Fibroblast of pulmonary artery (primary cell): ENCODE measurements at places on chromosomes 6 and 20.

DNA sequence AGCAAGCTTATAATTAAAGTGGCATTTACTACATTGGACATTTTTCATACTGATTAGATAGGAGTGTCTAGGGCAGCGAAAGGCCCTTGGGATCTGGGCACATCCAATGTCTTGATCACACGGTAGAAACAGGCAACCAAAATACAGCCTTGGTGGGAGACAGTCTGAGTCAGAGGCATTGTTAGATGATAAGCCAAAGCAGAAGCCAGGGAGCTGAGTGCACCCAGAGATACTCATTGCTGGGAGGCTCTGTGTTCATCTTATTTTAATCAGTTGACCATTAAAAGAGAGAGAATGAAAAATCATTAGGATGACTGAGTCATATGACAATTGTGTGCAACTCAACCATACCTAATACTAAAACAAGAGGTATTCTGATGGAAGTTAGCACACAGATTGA lies 109.5 kb downstream of the LCA5 start:
- DNase-seq, result no peak

- no peak for DNase-seq
These were observed 9.6 kb upstream of the BPHL start for GRCh38 chr6:3108746-3109414.

DNA sequence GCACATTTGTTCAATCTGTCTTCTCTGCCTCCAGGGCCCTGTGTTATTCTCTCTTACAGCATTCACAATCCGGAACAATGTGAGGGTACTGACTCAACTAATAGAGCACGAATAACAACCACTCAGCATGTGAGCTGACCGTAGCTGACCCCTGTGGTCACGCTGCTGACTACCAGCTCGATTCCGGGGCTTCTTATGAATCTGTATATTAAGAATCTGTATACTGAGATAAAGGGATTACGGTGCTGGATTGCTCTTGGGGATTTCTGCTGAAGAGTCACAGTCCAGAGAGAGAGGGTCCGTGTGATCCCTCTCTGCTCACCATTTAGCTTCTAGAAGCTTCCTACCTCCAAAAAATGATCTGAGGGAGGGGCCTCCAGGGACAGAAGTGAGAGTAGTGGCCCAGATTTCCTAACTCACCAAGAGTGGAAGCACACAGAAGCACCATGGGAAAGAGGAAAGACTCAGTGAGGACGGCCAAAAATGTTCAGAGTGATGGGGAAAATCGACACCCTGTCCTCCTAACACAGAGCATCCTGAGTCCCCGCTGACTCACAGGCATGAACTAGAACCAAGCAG lies 156.2 kb downstream of the THBS2 start:
- peak; percentile 97 for DNase-seq

DNA sequence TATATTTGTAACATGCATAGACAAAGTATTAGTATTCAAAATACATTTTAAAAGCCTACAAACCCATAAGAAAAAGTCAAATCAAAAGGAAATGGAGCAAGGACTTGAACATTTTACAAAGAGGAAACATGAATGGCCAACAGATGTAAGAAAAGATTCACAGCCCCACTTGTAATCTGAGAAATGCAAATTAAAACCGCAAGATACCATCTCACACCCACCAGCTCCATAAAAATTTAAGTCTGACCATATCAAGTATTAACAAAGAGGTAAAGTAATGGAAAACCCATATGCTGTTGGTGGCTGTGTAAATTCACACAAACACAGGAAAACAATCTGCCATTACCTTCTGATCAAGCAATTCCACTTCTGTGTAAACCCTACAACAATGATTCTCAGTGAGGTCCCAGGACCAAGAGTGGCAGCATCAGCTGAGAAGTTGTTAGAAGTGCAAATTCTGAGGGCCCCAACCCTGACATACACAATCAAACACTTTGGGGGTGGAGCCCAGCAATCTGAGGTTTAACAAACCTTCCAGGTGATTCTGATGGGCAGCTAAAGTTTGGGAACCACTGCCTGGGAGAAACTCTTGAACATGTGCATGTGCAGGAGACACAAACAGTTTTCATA lies 30.9 kb downstream of the BCL2L1 start:
- DNase-seq, result no peak

DNA sequence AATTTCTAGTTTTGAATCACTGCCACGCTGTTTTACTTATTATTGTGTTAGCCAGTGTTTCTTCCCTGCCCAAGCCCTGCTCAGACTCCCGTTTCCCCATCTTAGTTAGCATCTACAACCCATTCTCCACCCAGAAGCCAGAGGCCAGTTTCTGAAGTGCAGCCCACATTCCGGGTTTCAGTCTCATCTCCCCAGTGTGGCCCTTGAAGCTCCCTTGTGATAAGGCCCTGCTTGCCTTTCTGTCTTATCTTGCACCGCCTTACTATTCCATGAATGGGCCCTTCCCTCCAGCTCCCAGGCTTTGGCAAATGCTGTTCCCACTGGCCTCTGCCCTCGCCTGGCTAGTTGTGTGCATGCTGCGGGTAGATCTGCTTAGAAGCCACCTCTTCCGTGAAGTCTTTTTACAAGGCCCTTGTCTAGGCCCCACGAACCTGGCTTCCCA lies 41.1 kb downstream of the TOX2 start:
- no peak for DNase-seq

DNA sequence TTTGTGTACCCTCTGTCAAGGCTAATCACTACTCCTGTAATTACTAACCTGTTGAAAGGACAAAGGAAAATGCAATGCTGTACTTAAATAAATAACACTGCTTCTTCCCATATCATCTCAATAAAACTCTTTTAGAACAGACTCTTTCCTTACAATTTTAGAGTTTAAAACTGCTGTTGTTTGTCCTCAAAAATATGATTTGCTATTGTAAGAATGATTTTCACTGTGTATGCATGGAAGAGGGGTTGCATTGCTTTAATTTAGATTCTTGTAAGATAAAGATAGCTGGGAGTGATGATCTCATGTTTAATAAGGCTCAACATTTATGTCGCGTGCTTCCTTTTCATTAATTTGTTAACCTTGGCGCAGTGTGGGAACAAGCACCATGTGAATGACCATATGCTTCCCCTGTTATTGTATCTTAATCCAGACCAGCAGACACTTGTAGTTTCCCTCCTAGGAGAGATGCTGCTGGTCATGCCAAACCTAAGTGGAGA lies 89.8 kb upstream of the ATXN1 start:
- DNase-seq, result no peak

DNA sequence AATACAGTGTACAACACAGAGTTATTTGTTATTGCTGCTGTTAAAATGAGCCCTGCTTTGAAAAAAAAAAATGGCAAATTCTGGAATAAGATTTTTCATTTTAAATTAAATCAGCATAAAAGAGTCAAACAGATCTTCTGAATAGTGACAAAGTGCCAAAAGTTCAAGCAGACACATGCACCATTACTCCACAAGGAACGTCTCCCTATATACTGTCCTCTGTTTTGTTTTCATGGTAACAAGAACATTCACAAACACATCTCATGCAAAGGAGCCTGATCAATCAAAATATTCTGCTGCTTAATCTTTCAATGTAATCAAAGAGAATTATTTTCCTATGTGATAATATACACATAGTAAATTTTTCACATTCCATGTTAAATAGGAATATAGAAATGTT lies 2.7 kb downstream of the HIVEP2 start:
- DNase-seq, result no peak

- DNase-seq, result no peak
These were observed 17.8 kb upstream of the PTGIS start for GRCh38 chr20:49585585-49586245.

DNA sequence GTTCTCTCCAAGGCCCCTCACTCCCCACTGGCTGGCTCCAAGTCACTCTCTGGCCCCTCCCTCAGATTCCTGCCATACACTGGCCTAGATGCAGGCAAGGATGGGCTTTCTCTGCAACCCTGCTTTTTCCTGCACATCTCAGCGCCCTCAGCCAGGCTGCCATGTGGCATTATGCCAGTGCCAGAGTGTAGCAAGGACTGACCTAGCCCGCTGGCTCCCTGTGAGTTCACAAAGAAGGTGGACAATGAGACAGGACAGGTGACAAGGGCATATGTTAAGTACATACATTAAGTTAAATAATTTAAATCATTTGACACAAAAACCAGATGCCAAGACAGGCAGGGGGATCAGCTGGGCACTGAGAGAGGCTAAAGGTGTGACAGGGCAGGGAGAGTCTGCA lies 394.6 kb downstream of the ZFAND3 start:
- DNase-seq, result no peak

DNA sequence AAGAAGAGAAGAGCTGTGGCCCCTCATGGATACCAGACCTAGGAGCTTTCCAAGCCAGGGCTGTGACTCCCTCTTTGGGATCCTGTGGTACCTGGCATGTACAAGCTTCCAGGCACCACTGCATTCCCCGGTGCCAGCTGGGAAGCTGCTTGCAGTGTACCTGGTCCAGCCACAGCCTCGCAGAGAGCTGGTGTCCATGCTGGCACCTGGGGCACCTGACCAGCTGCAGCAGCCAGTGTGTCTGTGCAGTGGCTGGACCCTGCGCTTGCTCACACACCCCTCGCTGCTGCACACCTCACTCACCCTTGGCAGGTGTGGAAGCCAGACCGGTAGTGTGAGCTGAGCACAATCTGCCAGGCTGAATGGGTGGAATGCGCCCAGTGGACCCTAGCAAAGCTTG lies 190.9 kb upstream of the MAN1A1 start:
- no peak for DNase-seq

DNA sequence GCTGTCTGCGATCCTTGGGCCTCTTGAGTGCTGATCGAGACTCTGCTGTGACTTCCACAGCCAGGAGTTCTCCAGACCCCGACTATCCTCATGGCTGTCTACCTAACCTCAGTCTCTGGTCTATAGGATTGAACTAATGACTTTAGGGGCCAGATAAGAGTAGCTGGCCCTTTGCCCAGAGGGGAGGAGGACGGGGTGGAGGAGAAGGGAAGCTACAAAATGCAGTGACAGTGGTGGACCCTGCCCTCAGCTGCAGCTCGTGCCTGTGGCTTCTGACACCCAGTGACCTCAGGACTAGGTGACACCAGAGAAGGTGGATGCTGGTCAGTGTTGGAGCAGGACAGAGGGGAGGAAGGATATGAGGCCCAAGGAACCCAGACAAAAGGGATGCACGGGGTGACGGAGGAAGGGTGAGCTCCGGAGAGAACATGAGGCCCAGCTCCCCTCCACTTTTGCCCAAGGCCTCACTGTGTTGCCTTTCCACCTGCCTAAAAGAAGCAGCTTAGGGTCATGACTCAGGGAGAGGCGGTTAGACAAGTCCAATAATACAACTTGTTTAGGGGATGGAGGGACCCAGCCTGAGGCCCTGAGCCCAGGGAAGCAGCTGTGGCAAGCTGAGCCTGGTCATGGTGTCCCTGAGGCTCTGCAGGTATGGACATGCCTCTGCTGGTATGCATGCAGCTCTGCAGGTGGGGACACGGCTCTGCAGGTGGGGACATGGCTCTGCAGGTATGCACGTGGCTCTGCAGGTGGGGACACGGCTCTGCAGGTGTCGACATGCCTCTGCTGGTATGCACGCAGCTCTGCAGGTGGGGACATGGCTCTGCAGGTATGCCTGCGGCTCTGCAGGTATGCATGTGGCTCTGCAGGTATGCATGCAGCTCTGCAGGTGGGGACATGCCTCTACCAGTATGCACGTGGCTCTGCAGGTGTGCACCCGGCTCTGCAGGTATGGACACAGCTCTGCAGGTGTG lies 67.7 kb downstream of the SYNJ2 start:
- DNase-seq, result no peak

DNA sequence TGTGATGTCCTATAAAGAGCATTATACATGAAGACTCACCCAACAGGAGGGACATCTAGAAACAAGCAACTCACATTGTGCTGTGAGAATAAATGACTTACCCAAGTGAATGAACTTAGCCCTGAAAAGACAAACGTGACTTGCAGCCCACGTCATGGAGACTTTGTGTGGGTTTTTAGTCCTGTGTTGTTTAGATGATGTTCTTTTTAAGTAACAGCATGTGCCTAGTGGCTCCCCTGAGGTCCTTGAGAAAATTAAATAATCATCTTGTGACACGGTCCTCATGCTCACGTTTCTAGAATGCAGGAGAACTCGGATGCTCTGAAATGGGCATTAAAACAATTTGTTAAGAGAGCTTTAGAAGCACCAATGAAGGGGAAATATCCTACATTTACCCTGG lies 165.1 kb downstream of the SASH1 start:
- peak; percentile 55 for DNase-seq

- no peak for DNase-seq
These were observed 24.4 kb downstream of the FOXQ1 start for GRCh38 chr6:1336246-1336843.

GRCh38 chr6:16476861-16477260 lies 238.5 kb downstream of the GMPR start:
- DNase-seq, result no peak

DNA sequence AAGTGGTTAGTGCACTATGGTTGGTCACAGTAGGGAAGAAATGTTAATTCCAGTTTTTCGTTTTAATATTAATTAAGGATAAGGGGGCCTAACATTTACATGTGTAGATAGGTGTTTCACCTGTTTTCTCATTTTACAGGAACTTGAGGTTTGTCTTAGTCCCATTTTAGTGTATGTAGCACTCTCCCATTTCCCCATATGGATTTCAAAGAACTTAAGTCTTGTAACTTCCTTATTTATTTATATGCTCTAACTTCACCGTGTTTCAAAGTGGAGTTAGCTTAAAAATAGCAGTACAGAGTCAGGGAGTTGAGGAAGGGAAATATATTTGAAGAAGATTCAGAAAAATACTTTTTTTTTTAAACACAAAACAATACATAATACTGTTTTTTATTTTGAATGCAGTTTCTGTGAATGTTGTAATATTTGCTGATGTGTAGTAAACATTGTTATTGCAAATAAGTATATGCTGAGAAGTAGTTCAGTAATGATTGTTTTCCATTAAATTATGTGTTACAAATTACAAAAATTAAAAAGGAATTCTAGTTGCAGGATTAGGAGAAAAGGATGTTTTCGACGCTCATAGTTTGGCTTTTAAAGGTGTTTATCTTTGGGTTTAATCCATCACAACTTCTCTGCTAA lies 3.5 kb downstream of the SCAF8 start:
- DNase-seq, result no peak

DNA sequence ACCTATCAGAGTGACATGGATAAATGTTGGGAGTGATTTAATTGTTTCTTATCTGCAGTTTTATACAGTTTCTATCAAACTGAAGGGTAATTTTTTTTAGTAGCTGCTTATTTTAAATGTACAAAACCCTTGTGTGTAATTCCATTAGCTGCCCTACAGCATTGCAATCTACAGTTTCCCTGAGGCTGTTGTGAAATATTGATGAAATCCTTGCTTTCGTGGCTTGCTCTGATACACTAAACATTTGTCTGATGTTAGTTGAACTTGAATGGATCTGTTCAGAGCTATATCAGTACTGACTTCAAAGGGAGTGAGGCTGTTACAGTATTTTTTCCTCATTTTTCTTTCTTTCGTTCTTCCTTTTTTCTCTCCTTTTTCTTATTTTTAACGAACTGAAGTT lies 255.4 kb downstream of the TSHZ2 start:
- peak; percentile 7 for DNase-seq
